ENCODE measurements at places on chromosomes 6 and 20.

DNA sequence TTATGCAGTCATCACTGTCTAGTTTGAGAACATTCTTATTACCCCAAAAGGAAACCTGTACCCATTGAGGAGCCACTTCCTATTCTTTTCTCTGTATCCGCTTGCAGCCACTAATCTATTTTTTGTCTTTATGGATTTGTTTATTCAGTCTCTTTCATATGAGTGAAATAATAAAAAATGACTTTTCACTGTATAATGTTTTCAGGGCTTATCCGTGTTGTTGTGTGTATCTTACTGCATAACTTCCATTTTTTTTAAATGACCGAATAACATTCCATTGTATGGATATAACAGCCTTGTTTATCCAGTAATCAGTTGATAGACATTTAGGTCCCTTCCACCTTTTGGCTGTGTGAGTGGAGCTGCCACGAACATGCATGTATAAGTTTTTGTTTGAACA, 86.6 kb downstream of the ZFAND3 start:
- DNase-seq: no peak

GRCh38 chr6:39867592-39867991, 66.7 kb downstream of the MOCS1 start:
- DNase-seq: no peak

DNA sequence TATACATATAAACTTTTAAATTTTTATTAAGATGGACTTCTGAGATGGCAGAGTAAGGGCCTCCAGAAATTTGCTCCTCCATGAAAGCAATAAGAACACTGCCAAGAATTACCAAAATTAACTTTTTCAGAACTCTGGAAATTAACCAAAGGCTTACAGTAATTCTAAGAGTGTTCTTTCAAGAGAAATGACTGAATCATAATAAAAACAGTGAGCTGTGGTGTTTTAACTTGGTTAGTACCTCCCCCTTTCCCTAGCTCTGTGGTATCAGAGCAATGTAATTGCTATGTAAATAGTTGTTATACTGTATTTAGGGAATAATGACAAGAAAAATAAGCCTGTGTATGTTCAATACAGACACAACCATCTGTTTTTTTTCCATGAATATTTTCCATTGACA, 19.0 kb downstream of the HECA start:
- DNase-seq: no peak

DNA sequence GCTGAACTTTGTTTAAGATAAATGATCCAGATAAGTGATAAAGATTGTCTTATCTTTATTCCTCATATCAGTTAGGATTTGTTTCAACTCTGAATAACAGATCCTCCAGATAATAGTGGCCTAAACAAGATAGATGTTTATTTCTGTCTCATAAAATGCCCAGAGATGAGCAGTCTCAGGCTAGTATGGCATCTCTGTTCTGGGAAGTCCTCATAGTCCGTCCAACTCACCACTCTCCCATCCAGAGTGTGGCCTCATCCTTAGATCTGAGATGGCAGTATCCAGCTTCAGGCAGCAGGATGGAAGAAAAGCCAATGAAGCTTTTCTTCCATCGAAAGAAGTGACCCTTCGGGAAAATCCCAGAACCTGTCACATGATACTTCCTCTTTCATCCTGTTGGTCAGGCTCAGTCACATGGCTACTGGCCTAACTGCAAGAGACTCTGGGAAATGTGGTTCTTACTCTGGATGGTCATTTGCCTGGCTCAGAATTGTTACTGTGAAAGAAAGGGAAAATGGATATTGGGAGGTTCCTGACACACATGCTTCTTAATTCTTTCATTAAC, 29.4 kb upstream of the TAGAP start:
- no peak for DNase-seq

DNA sequence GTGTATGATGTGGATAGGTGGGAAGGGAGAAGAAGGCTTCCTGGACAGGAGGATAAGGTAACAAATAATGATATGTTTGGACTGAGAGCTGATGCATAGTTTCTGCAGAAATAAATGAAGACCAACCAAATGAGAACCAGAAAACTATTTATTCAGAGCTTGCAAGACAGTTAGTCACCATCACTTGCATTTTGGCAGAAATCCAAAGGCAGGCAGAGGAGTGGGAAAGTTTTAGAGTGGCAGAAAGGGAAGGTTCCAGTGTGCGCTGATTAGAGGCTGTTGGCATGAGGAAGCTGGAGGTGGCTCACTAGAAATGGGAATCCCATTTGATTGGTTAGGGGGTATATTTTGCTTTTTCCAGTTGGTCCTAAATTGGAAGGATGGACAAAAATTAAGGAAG, 13.0 kb upstream of the F13A1 start:
- DNase-seq: no peak

- DNase-seq: no peak
Observed at GRCh38 chr6:147381712-147382111, 126.8 kb upstream of the SAMD5 start.

GRCh38 chr6:84798257-84798656, 33.9 kb upstream of the TBX18 start:
- no peak for DNase-seq

DNA sequence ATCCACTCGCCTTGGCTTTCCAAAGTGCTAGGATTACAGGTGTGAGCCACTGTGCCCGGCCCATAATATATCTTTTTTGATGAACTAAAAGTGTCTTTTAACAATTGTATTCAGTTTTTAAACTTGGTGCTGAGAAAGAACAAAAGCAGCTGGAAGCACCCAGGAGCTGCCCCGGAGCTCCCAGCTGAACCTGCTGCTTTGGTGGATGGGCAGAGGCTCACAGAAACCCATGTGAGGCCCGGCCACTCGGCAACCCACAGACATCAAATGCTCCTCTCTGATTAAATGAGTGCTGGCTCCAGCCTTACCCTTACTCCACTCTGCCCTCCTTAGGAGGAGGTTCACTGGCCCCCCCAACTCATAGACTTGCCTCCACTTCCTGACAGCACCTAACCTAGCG, 59.4 kb upstream of the FRMD1 start:
- DNase-seq: no peak
